ENCODE measurements at places on chromosomes 1 and 21.

- no peak for DNase-seq
Measured at GRCh38 chr1:188188317-188188716, 1359.6 kb downstream of the PLA2G4A start.

DNA sequence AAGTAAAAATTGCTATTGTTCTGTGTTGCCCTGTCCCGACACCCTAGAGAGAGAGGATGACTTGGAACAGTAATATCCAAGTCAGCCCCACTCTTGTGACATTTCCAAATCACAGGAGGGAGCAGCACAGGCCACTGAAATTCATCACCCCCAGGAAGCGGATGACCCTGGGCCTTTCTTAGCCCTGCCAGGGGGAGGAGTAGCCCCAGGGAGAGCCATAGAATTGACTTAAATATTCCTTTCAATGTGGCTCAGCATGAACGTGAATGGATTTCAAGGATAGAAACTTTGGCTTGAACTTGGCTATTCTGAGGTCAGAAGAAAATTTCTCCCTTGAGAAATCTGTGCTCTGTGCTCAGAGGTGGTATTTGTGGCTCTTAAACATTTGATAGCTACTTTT, 80.6 kb downstream of the CENPF start:
- DNase-seq, result no peak

GRCh38 chr1:67552336-67552759, 122.1 kb upstream of the SERBP1 start:
- no peak for DNase-seq

DNA sequence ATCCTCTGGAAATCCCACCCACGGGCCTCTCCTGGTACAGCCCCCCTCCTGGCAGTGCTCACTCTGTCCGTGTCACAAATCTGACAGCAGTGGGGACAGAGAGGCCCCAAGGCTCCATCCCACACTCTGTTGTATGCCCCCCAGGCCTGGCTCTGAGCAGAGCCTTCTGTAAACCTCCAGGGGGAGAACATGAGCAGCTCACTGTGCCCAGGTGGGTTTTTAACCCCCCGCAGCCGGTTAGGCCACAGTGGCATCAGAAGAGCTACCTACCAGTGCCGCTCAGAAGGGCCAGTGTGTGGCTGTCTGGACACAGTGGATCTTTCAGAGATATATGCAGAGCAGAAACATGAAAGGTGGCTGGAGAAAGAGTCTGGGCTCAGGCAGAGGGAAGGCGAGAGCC, 12.0 kb upstream of the GPR153 start:
- DNase-seq, result no peak

DNA sequence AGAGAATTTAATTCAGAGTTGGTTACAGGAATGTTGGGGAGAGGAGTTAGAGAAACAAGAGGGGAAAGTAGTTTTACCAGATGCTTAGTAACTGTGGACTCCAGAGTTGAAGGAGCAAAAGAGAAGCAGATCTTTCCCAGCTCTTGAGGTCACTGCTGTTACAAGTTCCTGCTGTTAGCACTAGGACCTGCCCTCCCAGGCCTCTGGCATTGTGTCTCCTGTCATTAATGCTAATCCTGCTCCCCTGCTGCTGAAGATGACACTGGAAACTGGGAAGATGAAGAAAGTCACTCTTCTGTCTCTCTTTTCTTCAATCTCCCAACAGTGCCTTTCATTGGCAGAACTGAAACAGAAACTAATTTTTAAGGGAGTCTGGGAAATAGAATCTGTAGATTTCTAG, 845.6 kb downstream of the ADGRL2 start:
- DNase-seq, result no peak

- DNase-seq, result no peak
Measured at GRCh38 chr1:213371847-213372619, 321.0 kb downstream of the RPS6KC1 start.

DNA sequence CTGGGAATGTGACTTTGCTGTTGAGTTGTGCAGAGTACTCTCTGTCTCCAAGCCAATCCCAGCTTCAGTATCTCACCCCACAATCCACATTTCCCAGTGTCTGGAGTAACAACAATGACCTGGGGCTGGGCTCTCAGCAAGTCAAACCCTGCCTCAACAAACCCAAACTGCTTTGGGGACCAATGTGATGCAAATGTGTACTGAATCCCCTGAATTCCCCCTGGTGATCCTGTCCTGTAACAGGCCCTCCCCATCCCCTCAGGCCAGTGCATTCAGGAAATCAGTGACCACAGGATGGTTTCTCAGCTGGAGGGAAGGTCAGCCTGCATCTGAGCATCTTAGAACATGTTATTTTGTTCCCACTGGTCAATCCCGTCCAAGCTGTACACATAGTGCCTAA, 36.7 kb upstream of the HAO2 start:
- DNase-seq, result no peak

GRCh38 chr1:39671793-39672550, at the start of gene NT5C1A:
Gene NT5C1A (minus strand): TSS chr1:39672107. CDS start chr1:39672038, 69 bp downstream.
- peak; percentile 36 for DNase-seq

DNA sequence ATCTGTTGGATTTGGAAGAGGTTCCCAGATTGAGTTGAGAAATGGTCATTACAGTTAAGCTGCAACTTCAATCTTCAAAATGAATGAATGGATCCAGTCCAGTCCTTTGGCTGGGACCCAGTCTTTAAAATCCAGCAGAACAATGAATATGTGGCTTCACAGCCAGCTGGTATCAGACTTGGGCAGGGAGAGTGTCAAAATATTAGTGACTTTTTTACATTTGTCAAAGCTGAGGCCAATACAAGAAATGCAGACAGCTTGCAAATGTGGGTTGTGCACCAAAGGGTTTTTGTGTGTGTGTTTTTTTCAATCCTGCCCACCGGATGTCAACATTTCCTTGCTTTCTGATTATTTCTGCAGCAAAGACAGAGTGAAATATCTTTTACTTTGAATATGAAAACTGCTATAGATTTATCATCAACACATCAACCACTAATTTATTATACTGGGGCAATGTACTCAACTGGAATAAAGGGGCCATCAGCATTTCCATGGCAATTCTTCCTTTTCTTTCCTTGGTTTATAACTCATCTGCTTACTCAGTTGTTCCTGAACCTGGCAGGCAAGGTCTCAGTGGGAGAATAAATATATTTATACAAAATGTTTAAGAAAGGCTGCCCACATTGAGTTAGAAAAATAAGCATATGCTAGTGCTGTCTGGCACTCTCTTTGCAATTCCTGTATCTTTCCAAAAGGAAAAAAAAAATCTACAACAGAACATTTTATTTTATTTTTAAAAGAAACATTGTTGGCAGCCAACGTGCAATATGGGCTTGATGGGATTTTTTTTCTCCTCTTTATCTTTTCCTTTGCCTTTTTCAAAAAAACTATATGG, 491.6 kb upstream of the C1orf87 start:
- no peak for DNase-seq

DNA sequence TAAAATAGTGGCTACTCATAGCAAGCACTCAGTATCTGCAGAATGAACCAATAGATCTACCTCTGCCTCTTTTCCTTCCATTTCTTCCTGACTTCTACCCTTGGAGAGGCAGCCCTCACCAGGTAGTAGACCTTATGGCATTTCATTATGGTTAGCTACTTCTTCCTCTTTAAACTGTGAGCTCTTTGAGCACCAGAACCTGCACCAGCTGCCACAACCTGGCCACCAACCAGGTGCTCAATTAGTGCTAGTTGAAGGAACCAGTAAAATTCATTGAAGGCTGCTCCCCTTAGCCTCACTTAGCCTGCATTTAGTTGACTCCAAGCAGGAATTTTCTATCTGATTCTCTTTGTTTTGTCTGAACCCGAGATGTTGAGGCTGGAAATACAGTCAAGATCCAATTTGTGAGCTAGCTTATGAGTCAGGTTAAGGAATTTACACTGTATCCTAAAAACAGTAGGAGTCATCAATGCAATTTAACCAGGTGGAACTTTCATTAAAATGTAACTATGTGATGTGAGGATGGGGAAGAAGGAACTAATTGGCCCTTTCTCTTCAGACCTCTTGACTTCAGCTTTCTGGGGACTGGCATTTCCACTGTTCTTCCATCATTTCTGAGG, 81.5 kb upstream of the UBE2U start:
- DNase-seq, result no peak

DNA sequence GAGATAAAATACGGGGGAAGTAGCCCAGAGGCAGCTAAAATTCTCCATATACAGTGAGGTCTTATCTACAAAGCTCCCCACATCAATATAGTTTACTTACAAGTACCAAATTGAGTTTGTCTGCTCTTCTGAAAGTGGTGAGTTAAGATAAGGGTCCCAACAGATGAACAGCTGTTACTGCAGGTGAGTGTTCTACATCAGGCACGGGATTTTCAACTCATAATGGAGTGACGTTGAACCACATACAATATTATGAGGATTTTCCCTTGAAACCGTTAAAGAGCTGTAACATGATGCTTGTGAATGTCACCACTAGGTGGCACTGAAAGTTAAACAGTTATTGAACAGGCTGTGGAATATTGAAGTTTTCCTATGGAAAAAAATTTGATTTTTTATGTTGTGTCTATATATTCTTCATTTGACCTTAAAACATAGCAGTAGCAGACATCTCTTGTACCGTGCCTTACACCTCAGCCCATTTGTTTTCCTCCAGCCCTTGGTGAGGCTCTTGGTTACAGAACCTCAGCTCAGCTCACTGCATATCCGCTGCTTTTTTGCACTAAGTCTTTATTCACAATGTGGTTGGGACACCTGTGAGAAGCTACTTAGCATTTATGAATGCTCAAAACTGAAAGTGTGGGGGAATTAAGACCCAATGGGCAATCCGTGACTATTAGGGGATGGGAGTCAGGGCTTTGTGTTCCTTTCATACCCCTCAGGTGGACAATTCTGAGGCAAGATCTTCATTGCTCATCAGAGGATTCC, 23.2 kb downstream of the CD1D start:
- DNase-seq, result no peak

- no peak for DNase-seq
Measured at GRCh38 chr1:151714820-151715725, 1.5 kb downstream of the CELF3 start.

GRCh38 chr1:202228484-202229122, 35.0 kb downstream of the LGR6 start:
- DNase-seq, result no peak

DNA sequence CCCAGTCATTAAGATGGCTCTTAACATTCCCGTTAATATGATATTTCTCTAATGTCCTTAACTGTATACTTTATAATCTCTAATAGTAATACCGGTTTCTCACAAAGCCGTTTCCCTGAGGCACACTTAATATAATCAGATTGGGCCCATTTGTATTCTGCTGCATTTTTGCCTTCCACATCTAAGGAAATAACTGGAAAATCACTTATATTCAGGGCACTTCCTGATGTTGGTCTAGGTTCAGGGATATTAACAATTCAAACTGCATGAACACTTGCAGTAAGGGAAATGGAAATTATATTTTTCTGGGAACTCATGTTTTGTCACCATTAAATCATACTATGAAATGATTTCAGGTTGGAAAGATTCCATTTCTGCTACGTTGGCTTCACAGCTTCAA, 119.8 kb downstream of the TPR start:
- DNase-seq, result no peak

GRCh38 chr1:233523047-233523446, 90.9 kb upstream of the KCNK1 start:
- no peak for DNase-seq

DNA sequence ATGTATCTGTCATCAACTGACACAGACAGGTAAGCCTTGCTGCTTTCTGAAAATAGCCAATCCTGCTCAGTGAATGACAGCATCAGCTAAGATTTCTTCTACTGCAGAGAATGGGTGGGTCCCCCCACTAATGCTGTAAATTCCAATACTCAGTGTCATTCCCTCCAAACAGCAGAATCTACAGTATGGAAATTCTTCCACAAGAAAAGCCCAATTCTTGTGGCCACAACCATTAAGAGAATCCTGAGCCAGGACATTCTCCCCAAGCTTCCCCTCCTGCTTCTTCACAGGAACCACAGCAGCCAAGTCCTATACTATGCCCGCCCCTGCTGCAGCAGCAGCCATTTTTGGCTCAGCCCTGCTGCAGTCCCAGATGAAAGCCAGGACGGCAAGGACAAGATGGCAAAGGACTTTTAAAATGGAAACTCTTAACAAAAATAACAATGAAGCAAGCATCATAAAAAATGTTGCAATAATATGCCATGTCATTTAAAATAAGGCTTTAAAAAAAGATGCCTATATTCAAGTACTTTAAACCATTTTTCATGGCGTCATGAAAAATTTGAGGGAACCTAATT, 26.8 kb downstream of the EIF4G3 start:
- DNase-seq, result no peak

GRCh38 chr1:25472471-25472870, 41.8 kb downstream of the MACO1 start:
- peak; percentile 43 for DNase-seq

GRCh38 chr1:170460001-170460400, 72.0 kb upstream of the GORAB start:
- no peak for DNase-seq

DNA sequence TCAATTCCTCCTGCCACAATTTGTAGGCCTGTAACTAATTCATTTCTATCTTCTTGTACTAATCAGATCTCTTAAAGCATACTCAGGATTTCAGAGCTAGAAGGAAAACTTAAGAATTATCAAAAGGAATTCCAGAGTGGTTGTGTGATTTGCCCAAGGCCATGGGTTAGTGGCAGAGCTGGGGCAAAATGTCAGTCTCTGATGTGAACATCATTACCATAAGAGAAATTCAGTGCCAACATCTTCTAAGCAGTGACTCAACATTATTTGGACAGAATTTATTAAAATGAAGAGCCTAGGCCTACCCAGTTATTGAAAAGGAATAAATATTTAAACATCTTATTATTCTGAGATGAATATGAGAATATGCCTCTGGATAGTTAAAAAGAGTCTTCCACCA, 14.5 kb downstream of the ST6GALNAC5 start:
- no peak for DNase-seq

DNA sequence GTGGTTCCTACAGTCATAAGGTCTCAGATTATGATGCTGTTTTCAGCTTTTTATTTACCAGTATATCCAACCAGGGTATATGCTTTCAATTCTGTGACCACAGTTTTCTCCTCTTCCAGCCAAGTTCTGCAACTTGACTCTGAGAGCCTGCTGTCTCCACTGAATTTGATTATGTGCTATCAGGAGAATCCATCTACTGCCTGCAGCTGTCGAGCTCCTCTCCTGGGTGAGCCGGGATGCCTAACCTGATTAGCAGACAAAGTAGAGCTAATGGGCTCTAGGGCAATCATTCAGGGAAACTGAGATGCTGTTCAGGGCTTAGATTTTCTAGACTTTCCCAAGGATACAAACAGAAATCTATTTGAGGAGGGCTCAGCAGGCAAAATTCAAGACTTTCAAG, 271.5 kb upstream of the BEND5 start:
- DNase-seq, result no peak

DNA sequence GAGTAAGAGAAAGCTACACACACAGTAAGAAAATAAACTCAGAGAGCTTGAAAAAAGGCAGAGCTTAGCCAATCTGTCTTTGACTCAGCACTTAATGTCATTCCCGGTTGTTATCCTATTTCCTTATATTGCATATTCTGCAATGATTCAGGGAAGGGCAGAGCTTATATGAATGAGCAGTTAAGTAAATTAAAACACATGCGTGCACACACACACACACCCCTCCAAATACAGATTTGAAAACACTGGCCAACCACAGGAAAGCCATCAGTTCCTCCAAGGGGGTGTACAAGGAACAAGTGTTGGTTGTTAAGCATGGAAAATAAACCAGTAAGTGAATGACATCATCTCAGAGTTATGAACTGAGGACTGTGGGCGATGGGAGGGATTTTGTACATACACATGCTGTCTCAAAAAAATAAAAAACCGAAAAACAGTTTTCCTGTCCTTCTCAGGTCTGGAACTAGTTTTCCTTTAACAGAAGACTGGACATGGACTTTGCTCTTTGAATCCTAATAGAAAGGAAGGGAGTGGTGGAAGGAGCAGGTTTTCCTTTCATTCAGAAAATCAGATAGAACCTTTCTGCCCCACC, 1.0 kb downstream of the IQGAP3 start:
- no peak for DNase-seq

Data from stimulated activated CD8-positive, alpha-beta memory T cell treated with anti-CD3 and anti-CD28 coated beads, Interleukin-4, amount 100 ng/mL, for 48 hours (primary cell).